PC-9 (cell line): ENCODE measurements at places on chromosomes 2 and 18. TPM values are rescaled to one million over a fixed set of nuclear protein-coding genes. Genes with fewer than 3 reads are reported as not detected.
A peak's percentile ranks its signal among the peaks of the same experiment; 100 is the strongest.

LDLRAD4 gene
- total RNA-seq = 1.2 and 1.7 TPM in 2 replicates

SPEG gene
- total RNA-seq = 46.8 and 55.8 TPM in 2 replicates

SIX3 gene
- total RNA-seq = 1.4 TPM in 2 replicates

PFN4 gene
- total RNA-seq = 1.2 and 2.6 TPM in 2 replicates

MC2R gene
- total RNA-seq = not detected in 2 replicates

C2orf72 gene
- total RNA-seq = 0.13 TPM in 1 of 2 replicates, not detected in the other

GTF3C2 gene
- 57.5 and 69.8 TPM in 2 replicates for total RNA-seq

ZBTB7C gene
- total RNA-seq = not detected in 2 replicates

SKOR2 gene
- total RNA-seq = not detected in 2 replicates

HIBCH gene
- 14.7 and 17.4 TPM in 2 replicates for total RNA-seq

SERPINB4 gene
- not detected in 2 replicates for total RNA-seq

DSC2 gene
- 13.9 and 16.5 TPM in 2 replicates for total RNA-seq

DNAH6 gene
- total RNA-seq = not detected in 2 replicates

FSIP2 gene
- 0.22 and 0.63 TPM in 2 replicates for total RNA-seq

- H3K27ac ChIP-seq = no peak overlapping the region
- 0 out of 2 replicates have a peak, but pooled peaks cover 6% of the 10 kb centered on the region for H3K36me3 ChIP-seq
- no peak overlapping the region for H3K4me3 ChIP-seq
- DNase-seq = no peak
These were observed 44.3 kb downstream of the HPCAL1 start for GRCh38 chr2:10346929-10347561.

DNA sequence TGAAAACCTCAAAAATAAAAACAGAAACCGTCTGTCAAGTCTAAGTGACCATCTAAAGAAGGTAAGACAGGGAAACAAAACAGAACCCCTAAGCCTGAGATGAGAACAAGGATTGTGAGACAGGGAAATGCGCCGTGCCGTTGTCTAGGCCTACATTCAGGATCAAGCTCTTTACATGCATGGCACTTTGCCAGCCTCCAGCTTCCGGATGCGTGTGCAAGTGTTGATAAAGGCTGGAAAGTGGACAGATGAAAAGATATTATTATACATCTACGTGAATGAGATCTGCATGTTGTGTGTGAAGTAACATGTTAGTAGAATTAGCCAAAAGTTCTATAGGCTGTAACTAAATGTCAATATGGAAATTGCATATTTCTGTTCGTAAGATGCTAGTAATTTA is 28.6 kb upstream of the TMEM87B start:
- H3K27ac ChIP-seq = no peak overlapping the region
- no peaks in the 10 kb centered on the region for H3K36me3 ChIP-seq
- peaks cover 20% of the 10 kb centered on the region for H3K4me1 ChIP-seq
- H3K4me3 ChIP-seq = no peak overlapping the region
- no peaks in the 10 kb centered on the region for H3K27me3 ChIP-seq

DNA sequence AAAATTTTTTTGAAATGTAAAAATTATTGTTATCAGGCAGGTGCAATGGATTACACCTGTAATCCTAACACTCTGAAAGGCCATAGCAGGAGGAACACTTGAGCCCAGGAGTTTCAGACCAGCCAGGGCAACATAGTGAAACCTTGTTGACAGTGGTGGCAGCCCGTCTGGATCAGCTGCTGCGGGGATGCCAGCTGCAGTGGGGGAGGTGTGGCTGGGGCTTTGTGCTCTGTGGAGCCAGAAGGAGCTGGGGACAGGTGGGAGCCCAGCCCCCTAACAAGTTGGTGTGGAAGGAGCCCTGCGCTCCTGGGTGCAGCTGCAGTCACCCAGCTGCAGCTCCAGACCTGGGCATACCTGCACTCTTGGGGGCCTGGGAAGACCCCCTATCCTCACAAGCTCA is 182.4 kb upstream of the MC4R start:
- no peak for DNase-seq
- H3K36me3 ChIP-seq = no peaks in the 10 kb centered on the region
- H3K4me3 ChIP-seq = no peak overlapping the region
- H3K27ac ChIP-seq = no peak overlapping the region
- no peaks in the 10 kb centered on the region for H3K27me3 ChIP-seq
- no peaks in the 10 kb centered on the region for H3K4me1 ChIP-seq

GRCh38 chr18:13269521-13270011 is 51.0 kb downstream of the LDLRAD4 start:
- no peaks in the 10 kb centered on the region for H3K36me3 ChIP-seq
- no peak for DNase-seq
- peaks cover 96% of the 10 kb centered on the region for H3K27me3 ChIP-seq

- no peak for DNase-seq
- H3K27me3 ChIP-seq = no peaks in the 10 kb centered on the region
- H3K4me1 ChIP-seq = no peaks in the 10 kb centered on the region
- no peak overlapping the region for H3K27ac ChIP-seq
- H3K4me3 ChIP-seq = no peak overlapping the region
- H3K36me3 ChIP-seq = no peaks in the 10 kb centered on the region
These were observed 207.0 kb downstream of the CYP26B1 start for GRCh38 chr2:71940695-71941094.

DNA sequence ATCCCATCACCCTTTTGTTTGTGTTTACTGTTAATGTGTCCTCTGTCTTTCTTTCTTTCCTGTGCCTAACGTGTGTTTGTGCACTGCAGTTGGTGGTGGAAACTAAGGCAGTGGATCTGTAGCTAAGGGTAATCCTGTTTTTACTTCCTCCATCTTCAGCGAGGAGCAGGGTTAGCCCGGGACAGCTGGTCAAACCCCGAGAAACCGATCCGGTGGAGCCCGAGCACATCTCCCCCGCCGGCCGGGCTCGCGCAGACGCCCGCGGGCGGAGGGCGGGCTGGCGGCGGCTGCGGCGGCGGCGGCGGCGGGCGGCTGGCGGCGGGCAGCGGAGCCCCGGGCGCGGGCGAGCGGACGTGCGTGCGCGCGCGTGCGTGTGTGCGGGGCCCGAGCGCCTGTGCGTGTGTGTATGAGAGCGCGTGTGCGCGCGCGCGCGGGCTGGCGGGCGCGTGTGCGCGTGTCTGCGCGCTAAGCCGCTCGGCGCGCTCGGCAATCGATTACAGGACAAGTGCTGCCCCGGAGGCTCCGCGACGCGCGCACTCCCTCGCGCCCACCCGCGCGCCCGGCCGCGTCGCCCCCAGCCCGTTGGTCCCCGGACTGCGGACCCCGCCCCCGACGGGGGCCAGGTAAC is at the start of gene IKZF2:
TSS of gene IKZF2 (minus strand) at position 176 of the 628 bp plus-strand sequence. CDS start 2,983 bp downstream, outside the sequence.
- H3K36me3 ChIP-seq = 0 out of 2 replicates have a peak, but pooled peaks cover 7% of the 10 kb centered on the region
- peak within 1 kb of the TSS; percentile 86 for H3K27ac ChIP-seq
- peak; percentile 45 for DNase-seq
- H3K4me1 ChIP-seq = peaks cover 32% of the 10 kb centered on the region
- H3K27me3 ChIP-seq = no peaks in the 10 kb centered on the region

GRCh38 chr18:21192308-21192624 is 49.8 kb upstream of the GREB1L start:
- no peaks in the 10 kb centered on the region for H3K4me1 ChIP-seq
- no peak for DNase-seq
- no peak overlapping the region for H3K27ac ChIP-seq
- no peaks in the 10 kb centered on the region for H3K27me3 ChIP-seq
- no peak overlapping the region for H3K4me3 ChIP-seq

- H3K27ac ChIP-seq = no peak overlapping the region
- no peak for DNase-seq
- no peaks in the 10 kb centered on the region for H3K36me3 ChIP-seq
- H3K4me1 ChIP-seq = peaks cover 6% of the 10 kb centered on the region
- no peaks in the 10 kb centered on the region for H3K27me3 ChIP-seq
These were observed 272.6 kb downstream of the ARHGAP15 start for GRCh38 chr2:143401861-143402260.

GRCh38 chr2:39778775-39779340 is at the start of gene THUMPD2:
THUMPD2 (minus strand) TSS chr2:39779258; CDS start chr2:39779239, 19 bp downstream.
- peak within 1 kb of the TSS; percentile 71 for H3K4me3 ChIP-seq
- H3K27ac ChIP-seq = peak within 1 kb of the TSS; percentile 49
- DNase-seq = peak; percentile 65
- H3K36me3 ChIP-seq = peaks cover 33% of the 10 kb centered on the region
- H3K4me1 ChIP-seq = peaks cover 31% of the 10 kb centered on the region

GRCh38 chr2:42029171-42029570 is 18.6 kb upstream of the PKDCC start:
- no peak overlapping the region for H3K4me3 ChIP-seq
- DNase-seq = no peak
- no peak overlapping the region for H3K27ac ChIP-seq
- H3K4me1 ChIP-seq = 0 out of 2 replicates have a peak, but pooled peaks cover 7% of the 10 kb centered on the region
- H3K36me3 ChIP-seq = no peaks in the 10 kb centered on the region

DNA sequence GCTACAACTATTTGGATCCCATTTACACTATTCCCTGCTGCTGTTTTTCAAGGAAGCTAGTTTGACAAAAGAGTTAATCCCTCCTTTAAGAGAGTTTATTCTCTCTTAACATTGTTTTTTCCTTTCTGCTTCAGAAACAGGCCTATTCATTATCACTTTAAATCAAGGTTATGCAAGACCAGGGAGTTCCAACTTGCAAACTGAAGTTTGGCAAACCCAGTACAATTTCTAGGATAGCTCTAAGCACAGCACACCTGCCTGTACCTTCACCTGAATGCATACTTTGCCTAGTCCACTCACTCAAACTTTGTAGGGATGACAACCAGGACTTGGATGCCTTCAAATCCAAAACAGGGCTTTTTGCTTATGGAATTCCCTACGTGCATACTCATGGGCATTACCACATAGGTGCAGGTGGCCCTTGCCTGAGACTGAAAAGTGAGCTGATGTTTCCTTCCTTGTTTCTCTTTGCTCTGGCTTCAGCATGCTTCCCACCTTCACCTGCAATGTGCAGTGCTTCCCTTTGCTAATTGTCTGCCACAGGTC is 193.8 kb upstream of the MMADHC start:
- DNase-seq = no peak
- H3K4me3 ChIP-seq = no peak overlapping the region
- no peaks in the 10 kb centered on the region for H3K4me1 ChIP-seq
- H3K27ac ChIP-seq = no peak overlapping the region

- no peak overlapping the region for H3K4me3 ChIP-seq
- H3K4me1 ChIP-seq = no peaks in the 10 kb centered on the region
- H3K27me3 ChIP-seq = no peaks in the 10 kb centered on the region
- DNase-seq = no peak
- H3K36me3 ChIP-seq = no peaks in the 10 kb centered on the region
These were observed 130.7 kb downstream of the CCBE1 start for GRCh38 chr18:59566533-59566971.

- H3K4me3 ChIP-seq = no peak overlapping the region
- H3K36me3 ChIP-seq = no peaks in the 10 kb centered on the region
These were observed 11.3 kb downstream of the TMEM247 start for GRCh38 chr2:46490521-46491141.

GRCh38 chr2:108918156-108918874 is 70.7 kb downstream of the EDAR start:
- H3K36me3 ChIP-seq = no peaks in the 10 kb centered on the region
- no peaks in the 10 kb centered on the region for H3K27me3 ChIP-seq
- no peak overlapping the region for H3K27ac ChIP-seq
- H3K4me1 ChIP-seq = peaks cover 23% of the 10 kb centered on the region
- no peak for DNase-seq

GRCh38 chr2:228432116-228432515 is 250.6 kb upstream of the SPHKAP start:
- H3K4me1 ChIP-seq = no peaks in the 10 kb centered on the region
- no peak overlapping the region for H3K27ac ChIP-seq
- H3K27me3 ChIP-seq = no peaks in the 10 kb centered on the region
- no peak for DNase-seq
- H3K4me3 ChIP-seq = no peak overlapping the region
- no peaks in the 10 kb centered on the region for H3K36me3 ChIP-seq

DNA sequence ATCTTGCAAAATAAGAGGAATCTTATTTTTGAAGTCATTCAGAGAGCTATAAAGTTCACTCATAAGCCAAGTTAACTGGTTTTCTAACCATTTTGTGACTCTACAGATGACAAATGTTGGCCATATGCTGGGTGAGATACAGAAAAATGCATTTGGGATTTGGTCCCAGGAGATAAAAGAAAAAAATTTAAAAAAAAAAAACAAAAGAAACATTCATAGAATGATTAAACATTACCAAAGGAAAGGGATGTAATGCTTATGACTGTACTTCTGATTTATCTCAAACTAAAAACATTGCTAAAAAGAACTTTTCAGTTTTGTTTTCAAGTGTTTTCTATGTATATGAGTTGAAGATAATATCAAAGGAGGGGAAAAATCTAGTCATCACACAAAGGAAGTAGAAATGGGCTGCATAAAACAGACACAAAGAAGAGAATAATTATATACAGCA is 43.1 kb downstream of the PELI1 start:
- no peak overlapping the region for H3K4me3 ChIP-seq
- H3K27ac ChIP-seq = no peak overlapping the region
- H3K36me3 ChIP-seq = peaks cover 14% of the 10 kb centered on the region

GRCh38 chr2:103144837-103145236 is 383.0 kb downstream of the TMEM182 start:
- H3K27ac ChIP-seq = no peak overlapping the region
- DNase-seq = no peak
- no peaks in the 10 kb centered on the region for H3K4me1 ChIP-seq
- no peaks in the 10 kb centered on the region for H3K36me3 ChIP-seq
- H3K4me3 ChIP-seq = no peak overlapping the region

DNA sequence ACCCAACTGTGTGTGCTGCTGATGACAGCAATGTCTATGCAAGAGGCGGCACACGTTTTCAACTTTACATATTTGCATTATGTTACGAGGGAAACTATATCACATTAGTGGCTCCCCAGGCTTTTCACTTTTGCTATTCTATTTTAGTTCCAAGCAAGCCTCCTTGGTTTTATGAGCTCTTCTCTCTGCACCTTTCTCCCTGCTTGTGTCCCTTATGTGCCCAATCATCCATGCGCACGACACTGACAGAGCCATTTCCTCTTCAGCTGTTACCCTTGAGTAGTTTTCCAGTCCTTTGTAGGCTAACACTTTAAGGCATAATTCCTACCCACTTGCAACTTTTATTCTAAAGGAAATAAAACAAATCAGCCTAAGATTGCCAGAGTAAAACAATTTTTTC is 154.3 kb downstream of the TCF4 start:
- no peak for DNase-seq
- no peak overlapping the region for H3K27ac ChIP-seq
- no peaks in the 10 kb centered on the region for H3K36me3 ChIP-seq
- H3K27me3 ChIP-seq = no peaks in the 10 kb centered on the region
- H3K4me1 ChIP-seq = no peaks in the 10 kb centered on the region
- no peak overlapping the region for H3K4me3 ChIP-seq

GRCh38 chr2:9214873-9215272 is 8.3 kb downstream of the ASAP2 start:
- H3K27ac ChIP-seq = no peak overlapping the region
- peaks cover 33% of the 10 kb centered on the region for H3K4me1 ChIP-seq
- H3K4me3 ChIP-seq = no peak overlapping the region
- peaks cover 19% of the 10 kb centered on the region for H3K36me3 ChIP-seq
- H3K27me3 ChIP-seq = no peaks in the 10 kb centered on the region

DNA sequence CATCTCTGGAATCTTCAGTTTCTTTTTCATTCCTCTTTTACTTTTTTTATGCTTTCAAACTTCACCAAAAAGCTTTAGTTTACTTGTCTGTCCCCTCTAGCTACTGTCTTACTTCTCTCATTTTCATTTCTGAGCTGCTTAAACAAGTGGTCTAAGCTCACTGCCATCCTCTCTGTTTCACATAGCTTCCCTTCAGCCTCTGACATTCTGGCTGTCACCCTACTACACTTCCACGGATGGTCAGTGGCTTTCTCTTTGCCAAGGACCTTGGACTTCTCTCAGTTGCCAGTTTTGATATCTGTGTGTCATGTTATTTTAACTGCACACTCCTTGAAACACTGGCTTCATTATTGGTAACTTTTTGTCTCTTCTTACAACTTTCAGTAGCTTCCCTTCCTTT is 176.1 kb downstream of the IKZF2 start:
- DNase-seq = no peak
- peaks cover 41% of the 10 kb centered on the region for H3K4me1 ChIP-seq
- H3K27ac ChIP-seq = peak overlapping the region; percentile 47
- H3K27me3 ChIP-seq = no peaks in the 10 kb centered on the region
